ENCODE measurements at places on chromosomes 7 and 10.

DNA sequence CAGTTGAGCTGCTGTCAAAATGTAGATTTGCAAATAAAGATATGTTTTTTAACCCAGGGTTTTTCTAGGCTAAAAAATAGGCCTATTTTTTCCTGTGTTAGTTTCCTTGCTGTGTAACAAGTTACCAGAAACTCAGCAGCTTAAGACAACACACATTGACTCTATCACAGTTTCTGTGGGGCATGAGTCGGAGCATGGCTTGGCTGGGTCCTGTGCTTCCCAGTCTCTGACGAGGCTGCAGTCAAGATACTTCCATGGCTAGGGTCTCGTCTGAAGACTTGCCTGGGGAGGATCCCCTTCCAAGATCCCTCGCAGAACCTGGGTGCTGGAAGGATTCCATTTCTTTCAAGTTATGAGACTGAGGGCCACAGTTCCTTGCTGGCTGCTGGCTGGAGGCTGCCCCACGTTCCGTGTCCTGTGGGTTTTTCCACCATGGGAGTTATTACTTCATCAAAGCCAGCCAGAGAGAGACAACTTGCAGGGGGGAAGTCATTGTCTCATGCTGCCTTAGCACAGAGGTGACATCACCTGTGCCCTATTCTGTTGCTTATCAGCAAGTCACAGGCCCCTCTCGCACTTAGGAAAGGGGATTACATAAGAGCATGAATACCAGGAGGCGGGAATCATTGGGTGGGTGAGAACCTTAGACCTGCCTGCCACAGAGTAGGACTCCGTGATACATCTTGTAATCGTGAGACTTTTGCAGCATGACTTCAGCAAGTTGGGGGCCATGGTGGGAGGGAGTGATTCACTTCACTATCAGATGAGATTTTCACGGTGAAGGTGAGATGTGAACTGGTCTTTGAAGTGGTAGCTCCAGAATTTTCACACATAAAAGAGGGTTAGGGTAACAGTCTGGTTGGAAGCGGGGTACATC, 77.9 kb downstream of the CCNY start:
- no peak for DNase-seq

GRCh38 chr10:16570731-16571130, 49.1 kb upstream of the C1QL3 start:
- no peak for DNase-seq

- no peak for DNase-seq
Observed at GRCh38 chr7:49255054-49255453, 330.7 kb downstream of the CDC14C start.

GRCh38 chr10:31030260-31030659, 1.4 kb downstream of the ZNF438 start:
- DNase-seq = no peak

DNA sequence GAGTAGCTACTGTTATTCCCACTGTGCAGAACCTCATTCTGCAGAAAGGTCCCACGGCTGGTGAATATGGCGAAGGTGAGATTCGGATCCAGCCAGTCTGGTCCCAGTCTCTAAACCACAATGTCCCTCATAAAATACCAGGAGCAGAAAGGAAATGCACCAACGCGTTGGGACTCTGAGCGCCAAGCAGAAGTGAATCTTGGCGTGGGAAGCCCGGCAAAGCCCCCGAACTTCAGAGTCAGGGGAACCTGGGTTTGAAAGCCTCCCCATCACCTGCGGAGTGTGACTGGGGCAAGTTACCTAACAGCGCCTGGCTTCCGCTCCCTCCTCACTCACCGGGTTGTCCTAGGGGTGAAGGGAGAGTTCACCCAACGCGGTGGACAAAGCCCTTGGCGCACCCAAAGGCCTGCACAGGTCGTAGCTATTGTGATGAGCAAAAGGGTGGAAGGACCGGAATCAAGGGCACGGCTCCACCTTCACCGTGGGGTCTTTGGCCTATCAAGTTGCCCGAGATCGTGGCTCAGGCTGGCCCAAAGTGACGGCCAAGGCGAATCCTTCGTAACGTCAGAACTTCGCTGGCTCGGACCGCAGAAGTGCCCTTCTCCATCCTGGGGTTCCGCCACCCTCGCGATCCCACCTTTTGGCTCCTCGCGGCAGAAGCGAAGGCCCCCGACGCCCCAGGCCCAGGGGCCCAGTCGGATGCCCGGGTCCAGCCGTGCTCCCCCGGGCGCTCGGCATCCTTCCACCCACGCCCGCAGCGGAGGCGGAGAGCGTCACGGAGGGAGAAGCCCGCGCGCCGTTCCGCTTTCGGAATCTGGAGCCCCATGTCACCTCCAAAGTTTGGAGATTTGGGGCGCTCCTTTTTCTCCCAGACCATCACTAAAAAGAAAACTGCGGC, 811 bp downstream of the RGS10 start:
- DNase-seq = no peak

- no peak for DNase-seq
Observed at GRCh38 chr10:102593804-102594079, 50.5 kb upstream of the TRIM8 start.

DNA sequence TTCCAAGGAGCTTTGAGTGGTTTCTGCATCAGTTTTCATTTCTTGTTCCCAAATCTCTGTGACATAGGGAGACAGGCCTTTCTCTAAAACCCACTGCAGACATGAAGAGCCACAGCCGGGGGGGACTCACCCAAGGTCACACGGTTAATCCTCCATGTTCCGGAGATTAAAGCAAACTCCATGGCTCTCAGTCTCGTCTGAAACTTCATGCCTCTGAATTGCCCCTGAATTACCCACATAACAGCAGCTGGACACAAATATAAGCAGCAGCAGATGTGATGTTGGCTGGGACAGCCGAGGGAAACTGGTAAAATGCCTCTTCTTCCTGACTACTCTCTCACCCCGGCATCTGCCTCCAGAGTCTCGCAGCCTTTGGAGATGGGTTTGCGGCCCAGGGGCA, 402.2 kb downstream of the DNAJB6 start:
- no peak for DNase-seq

DNA sequence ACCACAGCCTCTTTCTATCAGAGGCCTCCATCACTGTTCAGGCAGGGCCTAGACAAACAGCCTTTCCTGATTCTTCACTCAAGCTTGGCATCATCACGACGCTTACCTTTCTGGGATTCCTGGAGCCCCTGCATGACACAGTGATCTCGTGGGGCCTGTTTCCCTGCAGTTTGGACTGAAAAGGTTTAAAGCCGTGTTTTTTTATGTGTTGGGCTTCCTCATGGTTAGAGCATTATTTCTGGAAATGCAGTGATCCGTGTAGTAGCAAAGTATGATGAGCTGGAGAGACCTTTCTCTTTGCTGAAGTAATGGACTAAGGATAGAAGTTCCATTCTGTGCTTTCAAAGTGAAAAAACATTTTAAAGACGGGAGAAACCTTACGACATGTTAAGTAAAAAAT, 169.1 kb downstream of the BMPER start:
- no peak for DNase-seq
